ENCODE measurements at places on chromosomes 3 and 15.

DNA sequence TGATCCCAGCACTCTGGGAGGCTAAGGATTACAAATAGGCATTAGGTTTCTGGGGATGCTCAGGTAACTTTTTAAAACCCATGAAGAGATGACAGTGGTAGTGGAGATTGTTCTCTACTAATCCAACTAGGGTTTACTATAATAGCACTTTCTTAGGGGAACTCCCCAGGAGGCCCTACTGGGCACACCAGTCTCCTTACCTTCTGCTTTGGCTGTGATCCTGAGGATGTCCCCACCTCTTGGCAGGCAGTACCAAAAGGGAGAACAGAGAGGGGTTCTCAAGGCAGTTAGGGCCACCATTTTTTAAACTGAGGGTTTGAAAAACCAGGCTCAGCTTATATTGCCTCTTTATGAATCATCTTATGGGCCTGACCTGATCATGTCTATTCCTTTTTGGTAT lies 15.0 kb upstream of the FBXL22 start:
- no peak for DNase-seq

DNA sequence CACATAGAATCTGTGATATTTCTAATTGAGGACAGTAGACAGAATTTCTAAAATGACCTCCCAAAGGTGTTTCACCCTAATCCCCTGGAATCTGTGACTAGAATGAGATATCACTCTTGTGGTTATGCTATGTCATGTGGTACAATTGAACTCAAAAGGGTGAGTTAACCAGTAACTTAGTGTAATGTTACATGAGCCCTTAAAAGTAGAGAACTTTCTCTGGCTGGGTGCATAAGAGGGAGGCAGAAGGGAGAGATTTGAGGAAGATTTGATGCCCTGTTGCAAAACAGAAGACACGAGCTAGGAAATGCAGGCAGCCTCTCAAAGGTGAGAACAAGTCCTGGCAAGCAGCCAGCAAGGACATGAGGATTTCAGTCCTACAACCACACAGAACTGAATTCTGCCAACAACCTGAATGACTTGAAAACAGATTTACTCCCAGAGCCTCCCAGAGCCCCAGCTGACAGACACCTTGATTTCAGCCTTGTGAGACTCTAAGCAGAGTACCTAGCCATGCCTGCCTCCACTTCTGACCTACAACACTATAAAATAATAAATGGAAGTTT lies 160.3 kb downstream of the MTHFS start:
- no peak for DNase-seq

- no peak for DNase-seq
Measured at GRCh38 chr15:52559575-52559974, 9.3 kb downstream of the ARPP19 start.

GRCh38 chr15:65410036-65410435 lies 12.7 kb downstream of the IGDCC4 start:
- no peak for DNase-seq

- DNase-seq = no peak
Measured at GRCh38 chr3:128463771-128464170, 2.9 kb downstream of the DNAJB8 start.

DNA sequence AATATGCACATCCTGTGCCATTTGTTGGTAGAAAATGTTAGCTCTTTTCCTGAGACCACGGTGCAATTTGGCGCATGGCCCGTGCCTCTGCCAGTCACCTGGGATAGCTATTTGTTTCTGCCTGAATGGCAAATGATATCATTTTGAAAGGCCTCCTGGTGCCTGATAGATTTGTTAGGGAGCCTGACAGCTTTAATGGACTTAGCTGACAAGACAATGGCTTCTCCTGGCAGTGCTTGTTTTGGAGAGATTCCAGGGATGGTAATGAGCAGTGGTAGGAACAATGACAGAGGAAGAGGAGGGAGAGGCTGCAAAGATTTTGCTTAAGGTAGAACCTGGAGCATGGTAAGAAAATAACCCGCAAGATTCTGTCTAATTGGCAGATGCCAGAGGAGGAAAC lies 268.5 kb downstream of the CLSTN2 start:
- DNase-seq = no peak

DNA sequence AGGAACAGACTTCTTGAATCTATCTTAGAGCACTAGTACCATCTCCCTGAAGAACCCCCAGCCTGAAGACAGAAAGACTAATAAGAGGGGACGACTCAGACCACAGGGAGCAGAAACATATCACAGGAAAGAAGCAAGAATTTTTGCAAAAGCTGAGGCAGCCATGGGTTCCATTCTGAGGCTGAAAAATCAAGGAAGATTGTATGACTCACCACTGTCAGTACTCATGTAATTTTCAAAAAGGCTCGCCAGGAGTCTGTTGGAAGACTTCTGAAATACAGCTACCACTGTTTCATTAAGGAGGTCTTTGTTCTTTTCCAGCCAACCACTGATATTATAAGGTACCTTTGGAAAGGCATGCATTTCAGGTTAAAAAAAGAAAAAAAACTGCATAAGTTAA lies 47.5 kb downstream of the MYH15 start:
- DNase-seq = no peak

GRCh38 chr15:74833376-74834107 lies 7.1 kb downstream of the CPLX3 start:
- no peak for DNase-seq

DNA sequence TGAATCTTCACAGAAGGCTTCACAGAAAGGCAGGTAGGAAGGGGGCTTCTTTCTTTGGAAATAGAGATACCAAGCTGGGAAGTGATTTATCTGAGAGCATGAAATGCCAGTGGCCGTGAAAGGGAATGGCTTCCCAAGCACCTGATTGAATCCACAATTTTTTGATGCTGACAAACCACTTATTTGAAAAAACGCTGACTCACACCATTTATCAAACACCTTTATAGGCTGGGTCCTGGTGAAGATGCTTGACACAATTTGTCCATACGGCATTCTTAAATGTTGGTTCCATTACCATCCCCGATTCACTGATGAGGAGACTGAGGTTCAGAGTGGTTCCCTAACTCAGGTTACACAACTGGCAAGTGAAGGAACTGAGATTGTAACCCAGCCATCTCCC lies 64.1 kb upstream of the POMGNT2 start:
- no peak for DNase-seq

DNA sequence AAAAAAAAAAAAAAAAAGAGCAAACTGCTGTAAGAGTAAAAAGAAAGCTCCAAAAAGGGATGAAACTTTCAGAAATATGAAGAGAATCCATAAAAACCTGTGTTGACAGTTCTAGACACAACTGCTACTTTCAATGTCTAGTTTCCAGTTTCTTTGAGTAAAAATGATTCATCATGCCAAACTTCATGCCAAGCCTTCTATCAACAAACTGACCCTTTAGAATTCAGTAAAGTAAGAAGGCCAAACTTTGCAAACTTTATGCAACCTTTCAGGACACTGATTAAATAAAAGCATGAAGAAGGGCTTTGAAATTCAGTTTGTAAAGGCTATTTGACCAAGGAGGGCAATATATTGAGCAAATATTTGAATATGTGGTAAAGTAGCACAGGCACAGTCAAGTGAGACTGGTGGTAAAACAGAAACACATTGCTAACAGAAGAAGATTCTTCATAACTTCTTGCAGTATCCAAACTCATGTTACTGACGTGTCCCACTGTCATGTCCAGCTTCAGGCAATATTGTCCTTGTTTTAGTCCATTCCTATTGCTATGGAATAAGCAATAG lies 56.3 kb upstream of the CFAP20DC start:
- DNase-seq = no peak

Data from CD4-positive, alpha-beta T cell treated with Interleukin-6 at 100 ng/mL for 8 hours (primary cell).